ENCODE measurements at places on chromosomes 13 and 19.

DNA sequence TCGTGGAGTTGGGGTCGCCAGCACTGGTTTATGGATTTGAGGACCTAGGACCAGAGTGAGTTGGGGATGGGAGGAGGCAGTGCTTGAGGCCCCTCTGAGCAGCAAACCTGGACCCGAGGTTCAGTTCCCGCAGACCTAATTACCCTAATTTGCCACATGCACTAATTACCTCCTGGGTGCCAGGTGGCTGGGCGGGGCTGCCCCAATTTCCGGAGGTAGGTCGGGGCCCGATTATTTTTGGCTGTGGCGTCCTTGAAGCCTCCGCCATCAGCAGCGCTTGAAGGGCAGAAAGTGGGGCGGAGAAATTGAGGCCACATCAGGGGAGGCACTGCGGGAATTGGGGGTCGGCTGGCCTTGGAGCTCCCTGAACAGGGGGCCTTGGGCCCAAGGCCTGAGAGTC, 5.9 kb upstream of the HOMER3 start:
- no peak for DNase-seq

DNA sequence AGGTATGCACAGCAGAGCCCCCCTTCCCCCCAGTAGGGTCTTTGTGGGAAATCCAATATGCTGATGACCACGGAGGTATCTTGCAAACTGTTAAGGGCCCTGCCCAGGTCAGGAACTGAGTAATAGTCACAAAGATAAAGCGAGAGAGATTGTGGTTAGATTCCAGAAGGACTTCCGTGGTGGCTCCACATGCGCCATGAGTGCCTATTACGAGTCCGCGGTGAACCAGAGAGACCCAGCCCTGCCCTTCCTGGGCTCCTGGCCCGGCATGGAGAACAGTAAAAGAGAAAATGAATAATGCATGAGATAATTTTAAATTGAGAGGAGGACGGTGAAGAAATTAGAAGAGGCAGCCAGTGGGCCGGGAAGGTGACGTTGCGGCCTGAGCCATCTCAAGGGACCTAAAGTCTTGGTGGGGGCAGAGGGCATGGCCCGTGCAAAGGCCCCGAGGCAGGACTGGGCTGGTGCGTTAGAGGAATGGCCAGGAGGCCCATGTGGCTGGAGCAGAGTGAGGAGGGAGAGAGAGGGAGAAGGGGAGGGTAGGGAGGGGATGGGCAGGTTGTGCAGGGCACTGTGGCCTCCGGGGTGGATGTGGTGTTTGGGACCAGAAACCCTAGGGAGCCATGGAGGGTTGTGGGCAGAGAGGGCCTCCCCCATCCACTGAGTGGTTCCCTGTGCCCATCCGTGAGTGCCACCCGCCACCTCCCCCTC, 46.6 kb upstream of the NFIC start:
- no peak for DNase-seq

- no peak for DNase-seq
Observed at GRCh38 chr19:42229301-42229854, 9.3 kb downstream of the ZNF526 start.

DNA sequence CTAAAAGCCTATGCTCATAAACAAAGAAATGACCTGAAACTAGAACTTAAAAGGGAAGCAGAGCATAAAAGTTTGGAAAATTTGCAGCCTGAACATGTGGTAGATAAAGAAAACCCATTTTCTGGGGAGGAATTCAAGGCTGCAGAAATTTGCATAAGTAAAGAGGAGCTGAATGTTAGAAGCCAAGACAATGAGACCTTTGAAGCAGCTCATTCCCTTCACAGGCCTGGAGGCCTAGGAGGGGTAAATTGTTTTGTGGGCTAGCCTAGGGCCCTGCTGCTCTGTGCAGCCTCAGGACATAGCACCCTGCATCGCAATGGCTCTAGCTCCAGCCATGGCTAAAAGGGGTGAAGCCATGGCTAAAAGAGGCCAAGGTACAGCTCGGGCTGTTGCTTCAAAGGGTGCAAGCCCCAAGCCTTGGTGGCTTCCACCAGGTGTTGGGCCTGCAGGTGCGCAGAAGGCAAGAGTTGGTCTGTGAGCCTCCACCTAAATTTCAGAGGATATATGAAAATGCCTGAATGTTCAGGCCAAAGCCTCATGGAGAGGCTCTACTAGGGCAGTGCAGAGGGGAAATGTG, 38.3 kb downstream of the ZIC2 start:
- peak; percentile 42 for DNase-seq

- DNase-seq: no peak
Observed at GRCh38 chr19:41529484-41530183, 46.3 kb upstream of the CEACAM21 start.

- no peak for DNase-seq
Observed at GRCh38 chr19:55443045-55443823, at the start of gene SHISA7. SHISA7 (minus strand) TSS chr19:55443300; CDS start chr19:55442863, 437 bp downstream.

DNA sequence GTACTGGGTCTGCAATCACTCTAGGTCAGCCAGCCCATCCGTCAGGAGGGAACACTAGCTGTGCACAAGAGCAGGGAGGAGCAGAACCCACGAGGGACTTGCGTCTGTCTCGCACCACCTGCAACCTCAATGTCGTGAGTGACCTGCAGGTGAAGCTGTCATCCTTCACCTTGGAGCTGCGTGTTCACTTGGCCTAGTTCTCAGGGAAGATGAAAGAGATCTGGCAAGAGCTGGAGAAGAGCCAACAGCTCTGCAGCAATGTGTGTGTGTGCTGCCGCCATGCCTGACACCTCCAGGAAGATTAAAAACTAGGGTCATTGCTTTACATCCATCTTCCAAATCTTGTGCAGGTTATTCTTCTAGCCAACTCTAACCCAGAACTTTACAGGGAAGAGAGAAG, 117.6 kb upstream of the MRI1 start:
- no peak for DNase-seq

GRCh38 chr13:84399320-84400085, 517.2 kb upstream of the SLITRK1 start:
- peak; percentile 5 for DNase-seq

- DNase-seq: no peak
Observed at GRCh38 chr13:95833126-95833525, 156.2 kb downstream of the DNAJC3 start.

GRCh38 chr13:80883545-80883944, 542.6 kb upstream of the SPRY2 start:
- DNase-seq: no peak

- no peak for DNase-seq
Observed at GRCh38 chr13:75682326-75682725, 46.2 kb downstream of the LMO7 start.

DNA sequence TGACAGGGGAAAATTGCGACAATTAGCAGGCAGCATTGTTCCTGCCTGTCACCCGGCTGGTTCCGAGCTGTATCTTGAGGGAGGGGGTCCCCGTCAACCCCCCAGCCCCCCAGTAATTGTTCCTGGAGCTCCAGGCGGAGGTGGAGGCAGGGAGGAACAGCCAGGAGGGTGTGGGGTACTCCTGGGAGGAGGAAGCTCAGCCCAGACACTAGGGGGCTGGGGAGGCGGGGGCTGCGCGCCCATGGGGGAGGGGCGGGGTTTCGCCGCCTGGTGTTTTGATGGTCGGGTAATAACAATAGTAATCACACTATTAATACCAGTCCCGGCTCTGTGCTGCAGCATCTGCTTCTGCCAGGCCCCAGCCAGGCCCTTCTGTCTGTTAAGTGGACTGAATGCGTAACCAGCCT, 8.6 kb downstream of the NPAS1 start:
- no peak for DNase-seq

DNA sequence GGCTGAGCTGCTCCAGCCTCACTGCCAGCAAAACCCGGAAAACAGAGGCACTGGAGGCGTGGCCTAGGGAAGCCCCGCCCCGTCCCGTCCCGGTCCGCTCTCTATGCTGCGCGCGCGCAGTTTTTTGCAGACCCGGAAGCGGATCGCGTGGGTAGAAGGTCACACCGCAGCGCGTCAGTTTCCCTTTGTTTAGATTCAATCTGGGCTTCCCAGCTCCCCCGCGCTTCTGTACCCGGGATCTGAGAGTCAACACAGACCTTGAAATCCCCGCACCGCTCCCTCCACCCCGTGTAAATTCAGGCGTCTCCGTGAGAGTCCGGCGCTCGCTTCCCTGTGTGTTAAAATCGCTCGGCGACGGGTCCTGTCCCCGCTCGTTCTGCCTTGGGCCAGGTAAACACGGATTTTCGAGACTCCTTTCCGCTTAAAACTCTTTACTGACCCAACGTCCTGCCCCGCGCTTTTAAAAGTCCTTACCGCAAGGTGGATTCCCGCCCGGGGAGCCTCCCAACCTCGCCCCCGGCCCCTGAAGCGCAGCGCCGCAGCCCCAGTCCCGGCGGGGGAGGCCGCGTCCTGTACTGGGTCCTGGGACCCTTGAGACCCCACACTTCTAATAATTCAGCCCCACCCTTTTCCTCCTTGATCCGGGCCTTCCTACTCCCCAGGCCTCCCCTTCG, at the start of gene ZNF610:
TSS of gene ZNF610 (plus strand) at position 127 of the 674 bp plus-strand sequence. CDS start 12,930 bp downstream, outside the sequence.
- peak; percentile 93 for DNase-seq

DNA sequence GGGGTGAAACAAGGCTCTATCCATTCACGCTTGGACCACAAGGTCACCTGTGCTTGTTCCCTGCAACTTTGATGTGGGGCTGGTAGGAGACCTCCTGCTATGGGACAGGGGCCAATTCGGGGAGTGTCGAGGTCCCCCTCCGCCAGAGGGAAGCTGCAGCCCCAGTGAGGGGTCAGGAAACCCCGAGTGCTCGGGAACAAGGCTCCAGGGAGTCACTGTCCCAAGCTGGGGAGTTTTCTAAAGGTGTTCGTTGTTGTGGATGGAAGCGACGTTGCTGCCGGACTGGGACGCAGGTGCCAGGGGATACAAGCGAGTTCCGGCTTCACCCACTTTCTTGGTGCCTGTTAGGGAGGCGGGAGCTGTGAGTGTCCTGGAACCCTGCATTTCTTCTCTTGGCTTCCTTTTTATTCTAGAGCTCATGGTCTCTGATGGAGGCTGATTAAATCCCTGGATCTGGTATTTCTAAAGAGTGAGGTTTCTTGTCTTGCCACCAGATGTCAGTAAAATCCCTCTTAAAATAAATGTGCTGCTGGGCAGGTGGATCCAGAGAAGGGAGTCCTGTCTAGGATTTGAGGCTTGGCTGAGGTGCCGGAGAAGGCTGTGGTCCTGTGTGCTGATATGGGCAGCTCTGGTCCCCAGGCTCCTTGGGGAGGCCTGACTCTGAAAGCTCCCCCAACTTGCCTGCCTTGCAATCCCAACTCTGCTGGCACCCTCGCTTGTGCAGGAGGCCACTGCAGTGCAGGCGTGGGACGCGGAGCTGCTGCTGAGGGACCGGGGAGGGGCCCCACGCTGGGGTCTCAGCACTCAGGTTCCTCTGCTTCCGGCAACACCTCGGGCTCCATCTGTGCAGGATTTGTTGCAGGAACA, 153.9 kb downstream of the TEX29 start:
- peak; percentile 55 for DNase-seq

DNA sequence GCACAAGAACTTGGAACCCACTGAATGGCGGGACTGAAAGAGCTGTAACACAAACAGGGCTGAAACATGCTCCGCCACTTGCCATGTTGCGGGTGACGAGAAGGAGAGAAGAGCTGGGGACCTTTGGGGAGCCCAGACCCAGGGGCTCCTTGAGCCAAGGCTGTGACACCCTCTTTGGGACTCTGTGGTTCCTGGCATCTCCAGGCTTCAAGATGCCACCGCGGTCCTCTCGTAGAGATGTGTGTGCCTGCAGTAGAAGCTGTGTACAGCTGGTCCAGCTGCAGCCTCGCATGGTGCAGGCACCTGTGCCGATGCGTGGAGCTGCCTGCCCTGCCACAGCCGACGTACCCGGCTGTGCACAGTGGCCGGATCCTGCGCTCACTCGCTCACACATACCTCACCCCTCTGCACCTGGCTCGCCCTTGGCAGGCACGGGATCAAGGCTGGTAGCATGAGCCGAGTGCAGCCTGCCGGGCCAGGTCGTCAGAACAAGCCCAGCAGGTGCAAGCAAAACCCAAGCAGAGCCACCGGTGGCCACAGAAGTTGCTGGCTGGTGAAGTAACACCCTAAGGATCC, 1385.8 kb downstream of the PCDH9 start:
- no peak for DNase-seq

- DNase-seq: no peak
Observed at GRCh38 chr19:49954092-49954829, 6.7 kb downstream of the SIGLEC11 start.

GRCh38 chr13:96112936-96113335, 23.0 kb downstream of the HS6ST3 start:
- DNase-seq: no peak

DNA sequence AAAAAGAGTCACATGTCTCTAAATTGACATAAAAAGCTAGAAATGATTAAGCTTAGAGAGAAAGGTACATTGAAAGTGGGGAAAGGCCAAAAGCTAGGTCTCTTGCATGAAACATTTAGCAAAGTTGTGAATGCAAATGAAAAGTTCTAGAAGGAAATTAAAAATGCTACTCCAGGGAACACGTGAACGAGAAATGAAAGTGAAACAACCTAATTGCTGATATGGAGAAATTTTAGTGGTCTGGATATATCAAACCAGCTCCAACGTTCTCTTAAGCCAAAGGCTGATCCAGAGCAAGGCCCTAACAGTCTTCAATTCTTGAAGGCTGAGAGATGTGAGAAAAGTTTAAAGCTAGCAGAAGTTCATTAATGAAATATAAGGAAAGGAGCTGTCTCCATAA, 419.8 kb downstream of the SLITRK6 start:
- DNase-seq: no peak

- DNase-seq: no peak
Observed at GRCh38 chr13:99199541-99200431, 868 bp upstream of the UBAC2 start.

DNA sequence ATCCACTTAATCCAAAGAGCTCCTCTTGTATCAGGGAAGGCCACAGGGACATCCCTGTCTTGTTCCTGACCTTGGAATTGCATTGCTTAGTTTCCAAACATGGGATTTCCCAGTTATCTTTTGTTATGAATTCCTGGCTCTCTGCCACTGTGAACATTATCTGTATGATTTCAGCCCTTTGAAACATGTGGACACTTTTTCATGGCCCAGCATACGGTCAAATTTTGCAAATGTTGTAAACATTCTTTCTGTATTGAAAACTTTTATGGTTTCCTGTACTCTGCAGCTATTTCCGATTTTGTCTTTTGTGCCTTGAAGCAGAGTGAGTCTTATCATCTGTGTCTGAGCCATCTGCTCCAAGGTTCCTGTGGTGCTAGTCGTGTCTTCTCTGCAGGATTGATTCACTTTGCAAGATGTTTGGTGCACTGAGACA, 4.5 kb upstream of the CFAP97D2 start:
- DNase-seq: no peak
